Stimulated activated CD4-positive, alpha-beta T cell treated with anti-CD3 and anti-CD28 coated beads, Interleukin-15, amount 100 ng/mL, for 1 hour (primary cell): ENCODE measurements at places on chromosomes 16 and 17.

DNA sequence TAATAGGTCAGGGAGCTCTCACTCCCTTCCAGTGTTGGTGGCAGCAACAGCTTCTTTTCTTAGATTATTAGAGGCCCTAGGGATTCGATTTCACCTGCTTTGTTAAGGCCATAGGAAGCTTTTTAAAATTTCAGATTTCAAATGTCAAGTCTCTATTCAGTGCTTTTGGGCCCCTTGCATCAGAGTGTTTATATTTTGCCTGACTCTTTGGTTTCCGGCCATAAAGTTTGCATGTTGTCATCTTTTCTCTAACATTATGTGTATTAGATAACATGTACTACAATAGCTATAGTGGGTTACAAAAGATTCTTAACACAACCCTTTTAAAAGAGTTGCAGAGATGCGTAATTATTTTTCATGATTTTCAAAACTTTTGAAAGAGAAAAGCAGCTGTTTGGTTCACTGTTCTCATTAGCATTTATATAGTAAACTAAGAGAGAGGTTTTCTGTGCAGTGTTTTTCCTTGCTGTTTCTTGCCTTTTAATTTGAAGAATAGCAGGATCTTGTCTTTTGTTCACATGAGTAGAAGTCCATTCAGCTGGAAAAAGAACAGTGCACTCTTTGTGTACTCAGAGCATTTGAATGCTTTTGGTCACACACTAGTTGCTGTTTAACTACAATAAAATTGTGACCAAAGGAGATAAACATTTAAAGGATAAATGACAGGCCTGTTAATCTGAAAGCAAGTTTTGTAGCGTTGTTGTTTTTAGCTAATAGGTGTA, 52.5 kb downstream of the FTO start:
- no peak for DNase-seq

- DNase-seq: no peak
Observed at GRCh38 chr16:85162478-85163277, 50.4 kb upstream of the CIBAR2 start.

DNA sequence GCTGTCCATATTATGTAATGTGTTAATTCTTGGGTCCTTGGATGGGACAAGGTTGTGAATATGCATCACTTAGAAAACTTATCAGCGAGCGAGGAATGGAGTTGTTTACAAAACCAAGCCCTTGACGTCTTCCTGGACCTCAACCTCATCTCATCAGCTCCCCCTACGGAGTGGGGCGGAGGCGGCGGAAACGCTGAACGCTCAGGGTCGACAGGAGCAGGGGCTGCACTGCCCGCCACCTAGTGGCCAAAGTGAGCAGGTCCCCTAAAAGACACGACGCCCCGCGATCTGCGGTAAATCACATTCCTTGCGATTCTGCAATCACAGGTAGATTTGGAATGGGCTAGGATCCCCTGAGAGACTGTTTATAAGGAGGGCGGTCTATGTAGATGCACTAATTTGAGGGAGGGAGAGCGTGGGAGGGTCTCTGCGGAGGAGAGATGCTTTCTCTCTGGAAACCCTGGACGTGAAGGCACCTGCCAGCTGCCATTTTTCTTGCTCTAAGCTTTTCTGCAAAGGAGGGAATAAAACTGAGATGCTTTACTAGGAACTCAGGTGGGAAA, 5.4 kb upstream of the ICAM2 start:
- DNase-seq: peak; percentile 83

- no peak for DNase-seq
Observed at GRCh38 chr16:1062895-1063294, 9.7 kb upstream of the SSTR5 start.

DNA sequence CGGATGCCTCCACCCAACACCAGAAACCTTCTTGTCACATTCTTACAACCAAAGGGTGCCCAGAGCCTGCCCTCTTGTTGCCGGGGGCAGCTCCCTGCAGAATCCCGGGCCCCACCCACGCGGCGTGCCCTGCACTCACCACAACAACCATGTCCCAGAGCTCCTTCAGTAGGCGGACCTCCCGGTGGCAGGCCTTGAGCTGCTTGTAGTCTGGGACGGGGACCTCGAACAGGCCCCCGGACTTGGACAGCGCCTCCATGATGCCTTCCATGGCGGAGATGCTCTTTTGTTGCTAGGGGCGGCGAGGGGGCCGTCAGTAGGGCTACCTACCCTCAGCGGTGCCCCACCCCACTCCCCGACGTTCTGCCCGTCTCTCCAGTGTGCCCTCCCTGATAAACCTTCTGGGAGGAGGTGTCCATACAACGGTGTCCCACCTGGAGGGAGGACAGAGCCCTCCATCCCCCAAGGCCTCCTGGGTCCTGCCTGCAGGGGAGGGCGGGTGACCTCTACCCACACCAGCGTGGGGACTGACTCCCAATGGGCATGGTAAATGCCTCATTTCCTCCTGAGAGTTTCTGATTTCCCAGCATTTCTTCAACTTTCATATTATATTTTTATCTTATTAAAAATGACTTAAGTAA, 52.2 kb downstream of the DNAH17 start:
- DNase-seq: no peak

- DNase-seq: no peak
Observed at GRCh38 chr16:9757687-9758086, 424.5 kb downstream of the GRIN2A start.

GRCh38 chr16:65249768-65250167, 127.9 kb upstream of the CDH11 start:
- no peak for DNase-seq

DNA sequence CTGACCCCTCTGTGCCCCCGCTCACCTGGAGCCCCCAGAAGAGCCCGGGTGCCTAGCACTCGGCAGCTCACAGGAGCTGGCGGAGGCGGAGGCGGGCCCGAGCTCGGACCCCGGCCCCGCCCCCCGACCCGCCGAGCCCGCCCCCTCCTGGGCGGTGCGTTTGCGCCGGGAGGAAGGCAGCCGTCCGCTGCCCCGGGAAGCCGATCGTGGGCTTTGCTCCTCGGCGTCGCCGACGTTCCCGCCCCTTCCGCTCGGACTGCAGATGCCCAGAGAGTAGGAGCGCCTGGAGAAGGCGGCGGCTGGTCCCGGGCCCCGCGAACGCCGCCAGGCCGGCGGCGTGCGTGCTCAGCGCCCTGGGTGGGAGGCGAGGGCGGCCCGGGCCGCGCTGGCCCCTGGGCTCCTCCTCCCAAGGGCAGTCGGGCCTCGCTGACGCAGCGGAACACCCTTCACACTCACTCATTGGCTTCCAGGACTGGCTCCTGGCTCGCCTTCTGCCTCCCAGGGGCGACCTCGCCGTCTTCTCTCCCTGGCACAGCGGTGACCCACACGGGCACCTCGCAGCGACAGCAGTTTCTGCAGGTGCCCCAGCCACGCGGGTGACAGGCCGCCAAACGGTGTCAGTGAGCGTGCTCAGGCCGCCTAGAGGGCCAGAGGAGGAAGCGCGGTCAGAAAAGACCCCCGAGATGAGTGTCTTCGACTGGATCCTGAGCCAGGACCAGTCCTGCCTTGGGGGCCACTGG, at the start of gene PLSCR3:
TSS of gene PLSCR3 (minus strand) at position 74 of the 740 bp plus-strand sequence. CDS start 415 bp downstream, outside the sequence.
- DNase-seq: peak; percentile 75

- DNase-seq: no peak
Observed at GRCh38 chr17:82134101-82134500, 36.1 kb upstream of the FASN start.

- DNase-seq: no peak
Observed at GRCh38 chr16:86083382-86084002, 184.5 kb downstream of the IRF8 start.

- DNase-seq: no peak
Observed at GRCh38 chr17:12256380-12256995, 235.8 kb downstream of the MAP2K4 start.

DNA sequence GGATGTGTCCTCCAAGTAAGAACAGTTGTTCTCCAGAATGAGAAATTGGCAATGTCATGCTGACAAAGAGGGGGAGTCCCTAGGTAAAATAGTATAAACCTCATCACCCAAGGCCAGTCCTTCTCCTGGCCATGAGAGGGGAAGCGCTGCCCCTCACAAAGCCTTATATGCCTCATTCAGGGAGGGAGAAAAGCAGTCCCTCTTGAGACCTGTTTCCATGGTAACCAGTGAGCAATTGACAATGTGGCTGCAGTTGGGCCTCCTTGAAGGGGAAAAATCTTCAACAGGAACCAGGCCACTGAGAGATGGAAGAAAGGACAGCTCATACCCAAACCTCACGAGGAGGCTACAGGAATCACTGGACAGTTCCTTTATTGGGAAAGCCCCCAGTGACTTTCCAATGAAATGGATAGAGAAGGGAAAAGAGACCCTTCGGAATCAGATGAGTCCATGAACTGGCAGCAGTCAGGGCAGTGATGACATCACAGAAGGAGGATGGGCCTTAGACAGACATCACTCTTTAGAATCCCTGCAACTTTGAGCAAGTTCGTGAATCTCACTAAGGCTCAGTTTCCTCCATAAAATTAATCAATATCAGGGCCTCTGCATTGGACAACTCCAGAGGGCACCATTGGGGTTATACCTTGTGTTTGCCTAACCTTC, 275.7 kb downstream of the TOX3 start:
- no peak for DNase-seq

- no peak for DNase-seq
Observed at GRCh38 chr16:66568355-66568754, 2.1 kb downstream of the CMTM1 start.

DNA sequence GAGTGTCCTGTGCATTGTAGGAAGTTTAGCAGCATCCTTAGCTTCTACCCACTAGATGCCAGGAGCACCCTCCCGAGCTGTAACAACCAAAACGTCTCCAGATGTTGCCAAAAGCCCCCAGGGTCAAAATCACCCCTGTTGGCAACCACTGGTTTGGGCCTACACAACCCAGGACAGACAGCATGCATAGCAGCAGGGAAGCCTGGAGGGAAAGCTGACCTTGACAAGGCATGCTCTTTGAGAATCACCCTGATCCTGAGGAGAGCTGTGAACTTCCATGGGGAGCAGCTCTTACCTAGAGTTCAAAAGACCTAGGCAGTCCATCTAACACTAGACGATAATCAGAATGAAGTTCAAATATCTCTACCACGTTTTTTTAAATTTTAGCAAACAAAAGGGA, 9.2 kb downstream of the SKAP1 start:
- DNase-seq: no peak

GRCh38 chr16:27048316-27048715, 18.4 kb upstream of the C16orf82 start:
- no peak for DNase-seq

GRCh38 chr17:82438401-82439193, 12.0 kb downstream of the CYBC1 start:
- DNase-seq: no peak

DNA sequence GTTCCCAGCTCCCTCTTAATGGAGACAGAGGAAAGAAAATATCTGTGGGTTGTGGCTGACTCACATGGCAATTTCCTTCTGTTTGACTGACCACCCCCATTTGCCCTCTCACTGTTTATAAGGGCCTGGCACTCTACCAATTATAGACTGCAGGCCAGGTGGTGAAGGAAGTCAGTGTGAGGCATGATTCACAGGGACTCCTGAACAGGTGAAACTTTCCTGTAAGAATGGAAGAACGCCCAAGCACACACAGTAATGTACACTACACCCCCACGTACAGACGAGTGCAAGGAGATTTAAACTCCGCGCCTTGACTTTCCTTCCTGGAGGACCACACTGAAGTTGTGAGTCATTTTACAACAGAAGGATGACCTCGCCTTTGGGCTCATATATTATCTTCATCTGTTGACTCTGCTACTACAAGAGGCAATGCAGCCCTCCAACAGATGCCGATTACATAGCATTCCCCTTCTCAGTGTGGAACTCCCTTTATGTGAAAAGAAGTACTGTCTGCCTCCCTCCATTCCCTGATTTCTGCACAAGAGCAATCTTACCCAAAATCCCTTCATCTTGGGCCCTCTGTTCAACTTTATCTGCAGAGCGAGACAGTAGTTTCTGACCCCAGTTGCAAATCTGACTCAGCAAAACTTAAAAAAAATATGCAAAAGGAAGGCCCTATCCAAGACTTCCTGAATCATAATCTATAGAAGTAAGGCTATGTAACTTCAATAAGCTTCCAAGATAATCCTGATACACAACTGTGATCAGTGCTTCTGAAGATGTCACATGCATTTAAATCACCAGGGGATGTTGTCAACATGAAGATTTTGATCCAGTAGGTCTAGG, 163.6 kb downstream of the SHISA6 start:
- DNase-seq: no peak

- DNase-seq: no peak
Observed at GRCh38 chr16:83258366-83258928, 549.3 kb upstream of the HSBP1 start.

DNA sequence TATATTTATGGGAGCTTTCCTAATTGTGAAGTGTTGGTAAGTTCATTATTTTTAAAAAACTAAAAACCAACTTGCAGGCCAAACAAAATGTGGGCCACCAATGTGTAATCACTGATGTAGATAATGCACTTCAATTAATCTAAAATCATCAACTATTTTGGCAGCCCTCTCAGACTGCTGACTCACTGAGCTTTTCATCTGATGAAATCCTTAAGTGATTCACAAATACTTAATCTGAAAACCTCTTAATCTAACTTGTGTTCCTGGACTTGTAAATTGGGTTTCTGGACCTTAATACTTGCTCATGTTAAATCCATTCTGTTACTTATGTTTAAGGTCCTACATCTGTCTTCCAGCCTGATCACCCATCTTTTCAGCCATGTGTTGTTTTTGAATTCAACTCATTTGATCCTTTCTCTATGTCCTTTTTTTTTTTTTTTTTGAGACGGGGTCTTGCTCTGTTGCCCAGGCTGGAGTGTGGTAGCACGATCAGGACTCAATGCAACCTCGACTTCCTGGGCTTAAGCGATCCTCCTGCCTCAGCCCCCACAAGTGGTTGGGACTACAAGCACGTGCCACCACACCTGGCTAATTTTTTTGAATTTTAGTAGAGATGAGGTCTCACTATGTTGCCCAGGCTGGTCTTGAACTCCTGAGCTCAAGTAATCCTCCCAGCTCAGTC, 39.0 kb downstream of the PRKCB start:
- no peak for DNase-seq

DNA sequence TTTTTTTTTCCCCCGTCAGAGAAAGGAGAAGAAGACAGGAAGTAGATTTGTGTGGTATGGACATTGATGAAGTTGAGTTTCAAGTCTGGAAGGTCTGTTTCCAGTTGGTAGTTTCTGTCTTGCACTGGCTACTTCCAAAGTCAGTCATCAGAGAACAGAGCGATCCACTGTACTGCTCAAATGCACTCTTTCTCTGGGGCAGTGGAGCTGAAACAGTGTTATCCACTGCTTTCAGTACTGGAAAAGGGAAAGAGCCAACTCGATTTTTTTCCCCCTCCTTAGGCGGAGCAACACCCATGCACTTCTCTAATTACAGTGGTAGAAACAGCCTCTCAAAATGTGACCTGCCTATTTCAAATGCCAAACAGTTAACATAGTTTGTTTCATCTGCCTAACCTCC, 7.4 kb downstream of the PRKCA start:
- no peak for DNase-seq

GRCh38 chr16:57574086-57574485, 31.6 kb downstream of the ADGRG5 start:
- DNase-seq: no peak

GRCh38 chr17:1773696-1774181, 11.9 kb downstream of the SERPINF1 start:
- no peak for DNase-seq

GRCh38 chr17:1192911-1193699, 13.3 kb upstream of the ABR start:
- no peak for DNase-seq

- DNase-seq: no peak
Observed at GRCh38 chr17:2855063-2855600, 58.9 kb downstream of the RAP1GAP2 start.
